ENCODE measurements at places on chromosomes 6 and 20.
A peak's percentile ranks its signal among the peaks of the same experiment; 100 is the strongest.

DNA sequence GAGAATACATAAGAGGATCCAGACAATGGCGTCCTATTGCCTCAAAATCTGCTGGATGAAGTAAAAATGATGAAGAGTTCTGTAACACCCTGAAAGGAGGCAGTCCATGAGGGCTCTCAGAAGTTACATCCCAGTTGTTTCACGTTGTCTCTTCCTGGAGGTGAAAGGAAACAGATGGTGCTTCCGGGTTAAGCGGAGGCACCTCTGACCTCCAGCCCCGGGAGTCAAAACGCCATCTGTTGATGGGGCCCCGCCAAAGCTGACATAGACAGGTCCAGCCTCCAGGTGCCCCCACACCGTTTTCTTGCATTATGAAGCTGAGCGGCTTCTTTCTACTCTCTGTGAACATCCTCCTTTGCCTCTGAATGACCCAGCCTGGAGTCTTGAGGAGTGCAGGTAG is 9.5 kb downstream of the SEMG2 start:
- no peak for DNase-seq

DNA sequence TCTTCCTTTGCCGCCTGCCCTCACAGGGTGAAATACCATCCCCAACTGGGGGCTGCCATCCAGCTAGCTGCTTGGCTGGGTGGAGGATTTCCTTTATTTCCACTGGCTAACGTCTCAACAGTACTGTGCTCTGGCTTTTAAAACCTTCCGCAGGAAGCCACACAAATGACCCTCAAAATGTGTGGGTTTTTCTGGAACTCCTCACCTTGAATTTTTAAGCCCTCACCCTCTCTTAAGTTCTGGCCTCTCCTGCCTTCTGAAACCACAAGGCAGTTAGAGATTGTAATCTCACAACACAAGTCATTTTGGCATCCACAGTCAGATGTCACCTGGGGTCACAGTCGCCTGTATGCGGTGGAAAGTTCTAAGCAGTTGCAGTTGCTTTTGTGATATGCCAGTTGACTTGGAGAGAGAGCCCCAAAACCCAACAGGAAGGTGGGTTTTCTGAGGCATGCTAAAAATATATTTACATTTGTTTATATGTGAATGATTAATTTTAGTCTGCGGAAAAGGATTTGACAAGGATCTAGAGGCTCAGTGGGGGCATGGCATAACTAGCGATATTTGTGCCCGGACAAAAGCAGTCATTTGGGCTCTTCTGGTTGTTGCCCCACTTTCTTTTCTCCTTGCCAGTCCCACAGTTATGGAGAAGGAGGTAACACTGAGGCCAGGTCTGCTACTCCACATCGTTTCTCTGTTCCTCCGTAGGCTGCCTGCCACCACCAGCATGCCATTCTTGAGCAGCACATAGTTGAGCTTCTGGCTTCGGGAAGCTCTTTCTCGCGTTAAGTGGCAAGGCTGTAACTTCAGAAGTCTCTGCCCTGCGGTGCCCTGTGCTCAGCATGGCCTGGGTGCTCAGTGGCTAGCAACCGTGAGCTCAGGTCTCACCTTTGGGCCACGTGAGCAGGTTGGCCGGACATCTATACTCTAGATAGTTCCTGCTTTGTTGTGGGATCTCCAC is 335.3 kb downstream of the CD83 start:
- peak; percentile 100 for DNase-seq

GRCh38 chr6:125285936-125286335 is 15.8 kb downstream of the HDDC2 start:
- DNase-seq: no peak

DNA sequence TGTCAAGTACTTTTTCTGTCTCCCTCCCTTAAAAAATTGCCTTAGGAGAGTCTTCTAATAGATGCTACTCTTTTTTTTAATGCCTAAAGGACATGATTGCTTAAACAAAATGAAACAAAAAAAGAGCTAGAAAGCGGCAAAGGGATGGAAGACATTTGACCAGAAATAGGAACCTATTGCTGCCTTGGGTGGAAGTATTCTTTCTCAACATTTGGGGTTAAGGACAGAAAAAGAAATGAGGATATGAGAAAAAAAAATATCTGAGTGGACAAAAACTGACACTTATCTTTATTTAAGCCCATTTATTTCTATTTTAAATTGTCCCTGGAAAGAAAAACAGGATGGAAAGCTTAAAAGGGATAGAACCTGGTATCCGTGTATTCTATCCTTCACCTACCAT is 664.9 kb upstream of the CITED2 start:
- no peak for DNase-seq

All from GF-D8 (cell line).